ENCODE measurements at places on chromosomes 2 and 18. TPM values are rescaled to one million over a fixed set of nuclear protein-coding genes. Genes with fewer than 3 reads are reported as not detected.

DNA sequence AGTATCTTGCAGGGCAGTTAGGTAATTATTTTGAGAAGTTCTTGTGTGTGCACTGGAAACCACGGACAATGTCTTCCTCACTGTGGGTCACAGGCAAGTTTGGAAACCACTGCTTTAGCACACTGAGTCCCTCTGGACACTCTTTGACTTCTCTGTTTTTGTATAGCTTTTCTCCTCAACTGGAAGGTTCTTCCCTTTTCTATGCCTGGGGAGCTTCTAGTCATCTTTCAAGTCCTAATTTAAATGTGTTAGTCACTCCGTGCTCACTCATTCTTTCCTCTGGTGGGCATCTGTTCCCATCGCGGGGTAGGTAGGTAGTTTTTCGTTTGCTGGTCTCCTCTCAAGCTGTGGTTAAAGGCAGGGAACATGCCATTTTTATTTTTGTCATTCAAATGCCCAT lies 32.1 kb downstream of the E2F6 start:
- no peak for DNase-seq

- DNase-seq, result no peak
Observed at GRCh38 chr18:42654556-42654955, 460.9 kb downstream of the RIT2 start.

- DNase-seq, result no peak
Observed at GRCh38 chr18:58554404-58554803, 74.5 kb downstream of the ALPK2 start.

DNA sequence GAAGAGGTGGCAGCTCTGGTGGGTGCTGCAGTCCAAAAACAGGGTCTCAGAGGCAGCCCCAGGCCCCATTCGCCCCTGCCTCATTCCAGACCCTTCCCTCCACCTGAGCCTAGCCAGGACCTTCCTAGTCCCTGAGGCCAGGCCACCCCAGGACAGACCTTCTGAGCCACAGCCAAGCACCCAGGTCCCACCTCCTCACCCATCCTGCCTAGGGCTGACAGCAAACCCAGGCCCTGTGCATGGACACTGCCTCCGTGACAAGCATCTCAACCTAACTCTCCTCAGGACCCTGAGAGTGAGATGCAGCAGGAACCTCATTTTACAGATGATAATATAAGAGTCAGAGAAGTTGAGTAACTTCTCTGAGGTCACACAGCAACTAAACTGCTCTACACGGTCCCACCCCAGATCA lies 15.5 kb downstream of the ADRA2B start:
- DNase-seq, result no peak

Gene ALPG
- total RNA-seq, result not detected

Gene MYO3B
- 0.08 TPM for total RNA-seq

All from activated T-cell treated with anti-CD3 and anti-CD28 coated beads, Interleukin-2, amount 50 U/mL, for 4 hours (primary cell).